Breast epithelium (tissue), 4 donors: ENCODE measurements at places on chromosomes 7 and 10. TPM values are rescaled to one million over a fixed set of nuclear protein-coding genes. Genes with fewer than 3 reads are reported as not detected.

PNLIP gene
- not detected for total RNA-seq

CNPY4 gene
- total RNA-seq: 7.2 TPM

TMEM140 gene
- 52.8 TPM for total RNA-seq

AKR1C1 gene
- total RNA-seq: 24.1 TPM

MMD2 gene
- not detected for total RNA-seq

PSD gene
- 13.4 TPM for total RNA-seq

CHST3 gene
- total RNA-seq: 34.5 TPM

CALML3 gene
- 3.6 TPM for total RNA-seq

CADPS2 gene
- total RNA-seq: 12.3 TPM

ADCYAP1R1 gene
- total RNA-seq: 2.6 TPM

LSM8 gene
- total RNA-seq: 52.3 TPM

PGAM2 gene
- total RNA-seq: 0.64 TPM

MRC1 gene
- 13.8 TPM for total RNA-seq

UCMA gene
- not detected for total RNA-seq

SCRN1 gene
- 31.5 TPM for total RNA-seq

ADAP1 gene
- total RNA-seq: 7.5 TPM

ATP6V1F gene
- total RNA-seq: 174 TPM

POU6F2 gene
- total RNA-seq: not detected

TEX47 gene
- total RNA-seq: not detected

SORBS1 gene
- 455 TPM for total RNA-seq
